ENCODE measurements at places on chromosomes 3 and 15.

DNA sequence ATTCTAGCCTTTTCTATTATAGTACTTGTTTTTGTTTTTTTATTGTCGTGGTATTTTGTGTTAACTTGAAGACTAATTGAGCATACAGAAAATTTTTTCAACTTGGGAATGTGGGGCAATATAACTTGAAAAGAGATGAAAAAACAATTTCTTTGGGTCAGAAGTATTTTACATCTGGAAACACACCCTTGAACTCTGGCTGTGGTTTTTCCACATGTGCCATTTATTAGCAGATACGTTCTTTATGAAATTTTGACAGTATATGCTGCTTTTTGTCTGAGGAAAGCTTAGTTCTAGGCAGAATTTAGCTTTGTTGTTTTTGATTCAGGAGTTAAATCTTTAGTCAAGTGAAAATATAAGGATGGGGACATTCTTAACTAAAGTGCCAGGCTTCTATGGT lies 44.7 kb downstream of the TCF12 start:
- DNase-seq = no peak

- DNase-seq = no peak
Observed at GRCh38 chr15:27176785-27177406, 205.9 kb downstream of the GABRG3 start.

- no peak for DNase-seq
Observed at GRCh38 chr3:3085782-3086181, 24.4 kb downstream of the IL5RA start.

- DNase-seq = peak; percentile 68
Observed at GRCh38 chr3:112074616-112075497, 11.3 kb upstream of the C3orf52 start.

- peak; percentile 60 for DNase-seq
Observed at GRCh38 chr15:98650417-98651035, 2.2 kb downstream of the IGF1R start.

DNA sequence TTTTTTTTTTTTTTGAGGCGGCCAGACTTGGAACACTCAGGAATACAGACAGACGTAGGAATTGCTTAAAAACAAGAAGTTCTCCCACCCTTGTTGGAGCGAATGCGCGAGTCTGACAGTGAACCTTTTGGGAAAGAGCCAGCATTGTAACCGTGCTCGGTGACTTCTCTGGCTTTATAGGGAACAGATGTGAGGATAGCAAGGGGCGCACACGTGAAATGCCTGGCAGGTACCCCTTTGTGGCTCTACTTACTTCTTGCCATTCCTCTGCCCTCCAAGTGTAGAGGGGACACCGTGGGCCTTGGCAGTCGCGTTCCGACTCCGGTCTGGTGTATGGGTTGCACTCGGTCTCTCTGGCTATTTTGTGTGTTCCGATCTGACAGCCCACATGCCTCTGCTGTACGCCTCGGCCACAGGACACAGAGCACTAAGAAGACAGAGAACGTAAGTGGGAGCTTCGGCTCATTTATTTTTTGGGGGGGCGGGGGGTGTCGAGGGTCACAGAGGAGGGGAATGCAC lies 126.4 kb downstream of the ADAMTS9 start:
- no peak for DNase-seq

- DNase-seq = no peak
Observed at GRCh38 chr3:187403768-187404288, 35.6 kb downstream of the RTP4 start.

All from CD4-positive, alpha-beta memory T cell (primary cell).